T1000 (cell line): ENCODE measurements at places on chromosomes 4 and X.

DNA sequence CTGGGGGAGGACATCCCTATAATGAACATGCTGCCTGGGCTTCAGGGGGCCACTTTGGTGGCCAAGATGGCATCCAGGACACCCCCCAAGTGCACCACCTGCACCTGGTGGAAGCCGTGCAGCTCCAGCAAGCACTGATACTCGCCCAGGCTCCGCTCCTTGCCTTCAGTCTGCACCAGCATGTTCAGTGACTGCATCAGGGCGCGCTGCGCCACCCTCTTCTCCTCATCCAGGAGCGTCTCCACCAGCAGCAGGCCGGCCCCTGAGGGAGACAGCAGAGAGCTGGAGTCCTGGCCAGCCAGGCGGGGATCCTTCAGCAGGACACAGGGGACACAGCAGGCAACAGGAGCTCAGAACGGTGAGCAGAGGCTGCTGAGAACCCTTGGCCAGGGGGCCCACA is 11.3 kb upstream of the SLC25A6 start:
- no peak for DNase-seq

DNA sequence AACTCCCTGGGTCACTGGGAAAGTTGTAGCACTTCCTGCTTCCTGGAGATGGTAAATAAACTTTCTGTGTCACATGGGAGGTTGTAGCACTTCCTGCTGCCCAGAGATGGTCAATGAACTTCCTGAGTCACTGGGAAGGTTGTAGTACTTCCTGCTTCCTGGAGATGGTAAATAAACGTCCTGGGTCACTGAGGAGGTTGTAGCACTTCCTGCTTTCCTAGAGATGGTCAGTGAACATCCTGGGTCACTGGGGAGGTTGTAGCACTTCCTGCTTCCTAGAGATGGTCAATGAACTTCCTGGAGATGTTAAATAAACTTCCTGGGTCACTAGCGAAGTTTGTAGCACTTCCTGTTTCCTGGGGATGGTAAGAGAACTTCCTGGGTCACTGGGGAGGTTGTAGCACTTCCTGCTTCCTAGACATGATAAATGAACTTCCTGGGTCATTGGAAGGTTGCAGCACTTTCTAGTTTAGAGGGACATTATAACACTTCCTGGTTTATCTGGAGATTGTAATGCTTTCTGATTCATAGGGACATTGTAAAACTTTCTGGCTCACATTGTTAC is 62.3 kb upstream of the CD99 start:
- no peak for DNase-seq

DNA sequence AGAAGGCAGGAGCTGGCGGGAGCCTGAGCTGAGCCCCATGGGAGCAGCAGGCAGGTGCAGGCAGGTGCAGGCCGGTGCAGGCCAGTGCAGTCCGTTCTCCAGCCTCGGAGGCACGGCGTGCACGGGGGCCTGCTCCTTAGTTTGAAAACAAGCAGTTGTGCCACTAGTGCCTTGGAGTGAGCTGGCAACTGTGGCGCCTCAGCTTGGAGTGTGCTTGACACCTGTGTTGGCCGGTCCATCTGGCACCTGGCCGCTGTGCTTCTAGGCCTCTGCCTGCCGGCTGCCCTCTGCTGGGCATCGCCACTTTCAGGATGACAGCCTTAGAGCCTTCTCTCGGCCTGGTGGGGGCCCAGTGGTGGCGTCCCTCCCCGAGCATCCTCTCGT is 47.9 kb downstream of the RGS12 start:
- DNase-seq, result no peak

DNA sequence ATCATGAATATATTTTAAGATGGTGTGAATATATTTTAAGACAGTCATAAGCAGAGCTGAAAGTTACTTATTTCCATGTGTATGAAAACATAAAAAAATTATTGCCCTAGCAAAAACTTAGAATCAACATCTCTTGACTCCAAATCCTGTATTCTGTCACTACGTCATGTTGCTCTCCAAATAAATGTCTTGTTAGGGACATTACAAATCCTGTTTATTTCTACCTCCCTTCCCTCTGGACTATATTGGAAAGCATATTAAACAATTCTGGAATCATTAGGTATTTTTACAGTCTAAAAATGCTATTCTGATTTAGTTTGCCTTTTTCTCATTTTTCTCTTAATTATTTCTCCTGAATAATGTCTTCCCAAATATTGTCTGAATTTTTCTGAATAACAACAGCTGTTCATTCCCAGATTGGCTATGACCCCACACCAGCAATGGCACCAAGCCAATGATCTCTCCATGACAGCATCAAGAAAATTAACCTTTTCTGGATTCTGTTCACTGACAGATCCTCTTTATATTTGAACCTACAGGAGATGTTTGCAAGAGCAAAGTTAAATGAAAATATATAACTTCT is 523.1 kb downstream of the IQCM start:
- DNase-seq, result no peak

DNA sequence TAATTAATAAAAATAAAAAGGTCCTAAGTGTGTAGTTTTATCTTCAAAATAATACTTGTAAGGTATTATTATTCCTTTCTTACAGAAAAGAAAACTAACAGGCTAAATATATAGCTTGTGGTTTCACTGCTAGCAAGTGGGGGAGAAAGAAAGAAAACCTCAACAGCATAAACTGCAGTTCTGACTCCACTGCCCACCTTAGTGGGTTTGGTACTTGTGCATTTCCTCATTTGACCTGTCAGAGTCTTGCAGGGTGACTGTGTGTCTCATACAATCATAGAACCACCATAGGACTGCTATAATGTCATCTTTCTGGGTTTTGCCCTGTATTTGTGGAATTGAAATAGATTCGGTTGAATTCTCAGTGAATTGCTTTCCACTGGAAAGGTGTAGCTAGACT is 94.7 kb upstream of the PUDP start:
- DNase-seq, result no peak

GRCh38 chr4:7717946-7718490 is 221.6 kb downstream of the AFAP1 start:
- no peak for DNase-seq

DNA sequence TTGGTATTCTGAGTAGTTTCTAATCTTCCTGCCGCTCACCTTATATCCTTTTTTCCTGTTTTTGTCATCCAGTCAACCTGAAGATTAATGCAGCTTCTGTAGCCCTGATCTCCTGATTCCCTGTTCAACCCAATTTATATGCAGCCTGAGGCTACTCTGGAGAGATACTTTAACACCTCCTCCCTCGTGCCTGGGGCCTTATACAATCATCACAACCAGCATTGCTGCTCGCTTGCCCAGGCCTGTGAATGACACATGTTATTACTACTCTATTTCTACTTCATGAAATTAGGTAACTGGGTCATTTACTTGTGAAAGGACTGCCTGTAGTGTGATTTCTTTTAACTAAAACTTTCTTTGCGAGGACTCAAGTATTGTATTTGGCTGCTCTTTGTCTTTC is 33.7 kb upstream of the WDR17 start:
- no peak for DNase-seq

- no peak for DNase-seq
Measured at GRCh38 chrX:114390251-114390796, 193.6 kb upstream of the HTR2C start.

DNA sequence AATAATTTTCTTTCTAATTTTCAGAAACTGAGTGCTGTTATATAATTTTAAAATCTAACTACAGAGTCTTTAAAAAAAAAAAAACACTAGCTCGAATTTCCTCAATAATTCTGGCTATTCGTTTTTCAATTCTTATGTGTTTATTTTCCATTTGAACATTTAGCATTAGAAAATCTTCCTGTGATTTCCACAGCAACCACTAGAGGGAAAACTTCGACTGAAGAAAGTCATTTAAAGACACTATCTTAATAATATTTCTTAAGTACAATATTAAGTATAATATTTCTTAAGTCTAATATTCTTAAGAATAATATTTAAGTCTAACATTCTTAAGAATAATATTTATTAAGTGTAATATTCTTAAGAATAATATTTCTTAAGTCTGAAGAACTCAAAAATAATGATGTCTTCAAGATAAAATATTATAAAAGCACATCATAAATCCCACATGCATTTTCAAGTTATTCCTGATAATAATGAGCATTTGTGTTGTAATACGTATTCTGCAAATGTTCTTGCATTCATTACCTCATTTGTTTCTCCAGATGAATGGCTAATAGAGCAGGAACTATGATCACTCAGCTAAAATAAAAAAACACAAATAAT is 118.4 kb upstream of the WDR17 start:
- DNase-seq, result no peak

DNA sequence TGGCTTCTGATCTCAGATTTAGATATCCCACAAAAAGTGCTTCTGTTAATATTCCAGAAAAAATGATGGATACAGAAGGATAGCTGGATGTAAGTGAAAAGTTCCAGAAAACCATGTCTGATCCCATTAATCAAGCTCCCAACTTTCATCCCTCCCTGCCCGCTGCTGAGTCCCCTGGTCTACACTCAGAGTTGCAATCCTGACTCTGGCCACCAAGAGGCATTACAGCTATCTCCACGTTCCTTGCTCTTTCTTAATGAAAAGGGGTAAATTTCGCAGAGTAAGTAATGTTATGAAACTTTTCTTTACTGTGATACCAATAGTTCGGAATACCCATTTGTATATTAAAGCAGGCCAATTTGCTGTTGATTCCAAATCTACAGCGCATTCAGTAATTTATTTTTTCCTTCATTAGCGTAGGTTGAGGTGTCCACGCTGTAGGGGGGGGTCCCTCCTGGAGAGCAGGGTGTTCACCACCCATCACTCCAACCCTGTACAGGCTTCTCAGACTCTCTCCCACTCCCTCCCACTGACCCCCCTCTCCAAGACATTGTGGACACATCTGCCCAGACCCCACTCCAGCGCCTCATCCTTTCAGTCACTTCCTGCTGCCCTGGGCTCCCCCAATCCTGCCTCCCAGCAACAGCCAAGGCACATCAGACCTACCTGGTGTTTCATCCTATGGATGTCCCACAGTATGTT is 55.1 kb downstream of the RAB40A start:
- DNase-seq, result no peak

DNA sequence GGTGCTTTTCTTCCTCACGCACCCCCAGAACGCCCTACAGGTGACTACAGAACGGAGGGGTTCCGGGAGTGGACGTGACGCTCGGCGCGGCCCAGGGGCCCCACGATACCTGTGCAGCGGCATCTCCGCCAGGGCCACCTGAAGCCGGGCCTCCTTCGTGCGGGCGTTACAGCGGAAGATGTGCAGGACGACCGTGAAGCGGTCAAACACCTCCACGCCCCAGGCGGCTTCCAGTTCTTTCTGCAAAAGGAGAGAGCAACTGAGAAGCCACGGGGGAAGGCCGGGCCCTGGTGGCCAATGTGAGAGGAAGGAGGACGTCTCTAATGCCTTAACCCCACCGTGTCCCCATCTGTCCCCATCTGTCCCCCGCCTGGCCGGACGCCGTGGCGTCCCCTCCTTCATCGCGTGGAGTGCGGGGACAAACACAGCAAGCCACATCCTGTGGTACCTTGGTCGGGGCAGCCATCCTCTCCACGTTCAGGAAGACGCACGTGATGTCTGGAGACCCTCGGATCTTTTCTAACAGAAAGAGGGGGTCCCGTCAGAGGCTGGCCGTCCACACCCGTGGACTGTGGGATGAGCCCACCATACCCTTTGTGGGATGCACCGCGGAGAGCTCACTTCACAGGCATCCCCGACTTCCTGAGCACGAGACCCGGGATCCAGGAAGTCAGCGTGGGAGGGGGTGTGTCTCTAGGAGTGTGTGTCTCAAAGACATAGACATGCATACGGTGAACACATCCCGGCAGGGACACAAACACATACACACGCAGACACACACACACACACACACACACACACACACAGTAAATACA is 3.6 kb downstream of the GTPBP6 start:
- no peak for DNase-seq

DNA sequence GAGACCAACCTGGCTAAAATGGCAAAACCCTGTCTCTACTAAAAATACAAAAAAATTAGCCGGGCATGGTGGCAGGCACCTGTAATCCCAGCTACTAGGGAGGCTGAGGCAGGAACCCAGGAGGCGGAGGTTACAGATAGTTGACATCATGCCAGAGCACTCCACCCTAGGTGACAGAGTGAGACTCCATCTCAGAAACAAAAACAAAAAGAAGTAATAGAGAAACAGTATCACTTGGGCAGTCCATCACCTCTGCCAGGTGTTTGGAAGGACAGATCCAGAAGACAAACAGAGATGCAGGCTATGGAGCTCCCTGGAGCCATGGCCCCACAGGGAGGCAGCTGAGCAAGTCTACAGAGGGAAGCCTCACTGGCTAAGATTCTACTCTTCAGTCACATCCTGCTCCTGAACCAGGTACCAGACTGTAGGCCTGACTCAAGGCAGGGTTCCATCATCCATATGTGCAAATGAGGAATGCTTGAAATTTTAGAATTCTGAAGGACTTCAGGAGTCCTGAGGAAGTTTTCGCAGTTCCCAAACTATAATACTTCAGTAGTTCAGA is 81.4 kb upstream of the CPEB2 start:
- no peak for DNase-seq

DNA sequence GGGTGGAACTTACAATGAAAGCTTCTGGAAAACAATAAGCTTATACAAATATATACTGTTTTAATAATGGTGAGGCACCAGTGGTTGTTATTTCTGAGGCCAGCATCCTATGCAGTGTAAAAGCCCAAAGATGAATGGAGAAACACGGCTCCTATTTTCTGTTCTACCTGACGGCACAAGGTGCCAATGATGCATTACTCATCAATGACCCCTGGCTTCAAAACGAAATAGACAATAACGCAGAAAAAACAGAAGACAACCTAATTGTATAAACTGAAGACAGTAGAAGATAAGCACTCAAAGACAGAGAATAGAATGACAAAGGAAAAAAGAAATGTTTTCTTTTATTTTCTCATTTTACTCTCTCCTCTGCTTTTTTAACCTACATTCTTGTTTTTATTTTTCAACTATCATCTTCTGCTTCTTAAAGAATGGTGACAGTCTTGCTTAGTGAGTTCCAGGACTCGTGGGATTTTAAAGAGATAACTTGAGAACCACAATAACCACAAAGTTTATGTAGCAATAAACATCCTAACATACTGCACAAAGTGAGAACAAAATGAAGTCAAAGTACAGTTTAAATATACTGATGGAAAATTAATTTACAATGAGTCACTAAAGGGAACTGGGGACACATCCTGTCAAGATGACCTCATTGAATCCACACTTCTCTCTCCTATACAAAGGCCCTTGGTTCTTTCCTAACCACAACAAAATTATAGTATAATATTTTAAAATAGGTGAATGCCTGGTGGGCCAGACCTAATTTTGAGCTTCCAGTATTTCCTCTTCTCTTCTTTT is 169.8 kb downstream of the BTC start:
- DNase-seq, result no peak

DNA sequence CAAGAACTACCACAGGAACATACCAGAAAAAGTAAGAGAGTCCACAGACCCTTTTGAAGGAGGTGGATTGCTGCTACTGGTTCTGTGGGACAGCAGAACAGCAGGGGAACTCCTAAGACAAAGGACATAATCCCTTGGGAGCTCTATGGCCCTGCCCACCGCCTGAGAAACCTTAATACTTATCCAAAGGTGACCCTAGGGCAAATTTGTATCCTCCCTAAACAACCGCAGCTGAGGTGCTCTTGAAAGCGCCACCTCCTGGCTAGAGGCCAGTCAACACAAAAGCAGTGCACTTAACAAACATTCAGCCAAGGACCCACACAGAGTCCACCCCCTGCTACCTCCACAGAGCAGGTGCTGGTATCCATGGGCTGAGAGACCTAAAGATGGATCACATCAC is 136.8 kb downstream of the ADAM29 start:
- no peak for DNase-seq

- no peak for DNase-seq
Measured at GRCh38 chr4:128707864-128708263, 101.6 kb upstream of the JADE1 start.
